ENCODE measurements at places on chromosomes 5 and 9.

- no peak for DNase-seq
Observed at GRCh38 chr5:72503888-72504491, 3.2 kb downstream of the ZNF366 start.

- DNase-seq = no peak
Observed at GRCh38 chr5:24630918-24631317, 13.9 kb downstream of the CDH10 start.

GRCh38 chr5:74031536-74031935 lies 405.5 kb downstream of the ARHGEF28 start:
- no peak for DNase-seq

GRCh38 chr5:78008356-78008967 lies 232.3 kb upstream of the TBCA start:
- peak; percentile 29 for DNase-seq

- peak; percentile 75 for DNase-seq
Observed at GRCh38 chr5:174951151-174951780, 226.9 kb downstream of the MSX2 start.

- peak; percentile 90 for DNase-seq
Observed at GRCh38 chr9:6007058-6007769, 8.2 kb downstream of the RANBP6 start.

DNA sequence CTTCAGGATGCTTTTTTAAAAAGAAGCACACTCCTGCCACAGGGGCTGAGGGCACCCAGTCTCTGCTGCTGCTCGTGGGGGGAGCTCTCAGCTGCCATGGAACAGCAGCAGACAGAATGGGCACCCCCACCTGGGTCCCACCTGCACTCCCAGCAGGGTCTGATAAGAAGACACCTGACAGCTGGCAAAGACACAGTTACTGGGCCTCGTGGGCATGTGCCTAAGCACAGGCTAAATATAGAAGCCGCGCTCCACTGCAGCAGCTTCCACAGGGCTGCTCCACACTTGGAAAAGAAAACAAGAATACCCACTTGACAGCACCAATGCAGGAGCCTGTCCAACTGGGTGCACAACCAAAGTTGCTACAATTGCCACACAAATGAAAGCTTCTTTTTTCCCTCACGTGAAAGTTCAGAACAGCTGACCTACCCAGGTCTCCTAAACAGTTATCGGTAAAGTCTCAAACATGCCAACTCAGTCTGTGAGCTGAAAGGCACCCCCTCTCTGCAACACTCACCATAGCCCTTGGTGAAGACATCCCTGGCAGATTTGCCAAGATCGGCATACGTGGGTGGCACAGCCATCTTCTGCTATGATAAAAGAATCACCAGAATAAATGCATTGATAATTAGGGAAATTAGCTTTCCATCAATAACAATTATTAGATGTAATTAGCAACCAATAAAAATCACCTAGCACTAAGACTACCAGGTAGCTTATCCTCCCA lies 12.2 kb downstream of the VDAC1 start:
- DNase-seq = no peak

- no peak for DNase-seq
Observed at GRCh38 chr9:16386827-16387077, 483.7 kb downstream of the BNC2 start.

GRCh38 chr5:103587185-103587748 lies 24.7 kb upstream of the NUDT12 start:
- no peak for DNase-seq

GRCh38 chr9:83304686-83305085 lies 233.5 kb downstream of the FRMD3 start:
- DNase-seq = no peak

DNA sequence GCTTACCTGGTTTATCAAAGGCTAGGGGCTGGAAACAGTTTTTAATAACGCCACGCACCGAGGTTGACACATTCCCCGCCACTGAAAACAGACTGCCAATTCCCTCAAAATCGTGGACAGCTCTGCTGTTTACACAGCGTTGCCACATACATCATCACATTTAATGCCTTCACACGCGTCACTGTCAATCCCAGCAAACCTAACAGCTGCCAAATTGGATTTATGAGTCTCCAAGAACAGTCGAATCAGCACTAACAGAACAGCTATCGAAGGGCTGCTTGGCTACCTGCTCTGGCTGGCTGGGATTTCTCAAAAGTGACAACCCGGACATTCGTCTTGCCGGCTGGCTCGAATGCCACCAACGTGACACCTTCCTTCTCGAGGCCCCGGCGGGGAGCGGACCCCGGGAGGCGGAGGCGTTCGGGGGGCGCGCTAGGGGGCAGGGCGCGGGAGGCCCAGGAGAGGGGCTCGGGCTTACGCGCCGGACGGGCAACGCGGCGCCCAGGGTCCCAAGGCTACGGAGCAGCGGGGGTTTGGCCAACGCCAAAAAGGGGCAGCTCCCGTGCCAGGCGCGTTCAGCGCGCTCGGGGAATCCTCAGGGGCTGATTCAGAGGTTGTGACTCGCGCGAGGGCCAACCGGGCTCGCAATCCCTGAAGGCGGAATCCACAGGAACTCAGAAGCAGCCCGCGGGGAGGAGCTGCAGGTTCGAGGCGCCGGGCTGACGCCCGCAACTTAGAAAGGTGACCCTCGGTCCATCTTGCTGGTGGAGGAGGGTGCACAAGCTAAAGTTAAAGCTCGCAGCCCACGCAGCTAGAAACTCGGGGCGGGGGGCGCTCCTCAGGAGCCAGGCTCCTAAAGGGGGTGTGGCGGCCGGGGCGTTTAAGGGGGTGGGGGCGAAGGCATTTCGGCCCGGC lies 1.2 kb downstream of the CDC14B start:
- peak; percentile 20 for DNase-seq

GRCh38 chr5:87570366-87570765 lies 157.6 kb upstream of the CCNH start:
- DNase-seq = no peak

DNA sequence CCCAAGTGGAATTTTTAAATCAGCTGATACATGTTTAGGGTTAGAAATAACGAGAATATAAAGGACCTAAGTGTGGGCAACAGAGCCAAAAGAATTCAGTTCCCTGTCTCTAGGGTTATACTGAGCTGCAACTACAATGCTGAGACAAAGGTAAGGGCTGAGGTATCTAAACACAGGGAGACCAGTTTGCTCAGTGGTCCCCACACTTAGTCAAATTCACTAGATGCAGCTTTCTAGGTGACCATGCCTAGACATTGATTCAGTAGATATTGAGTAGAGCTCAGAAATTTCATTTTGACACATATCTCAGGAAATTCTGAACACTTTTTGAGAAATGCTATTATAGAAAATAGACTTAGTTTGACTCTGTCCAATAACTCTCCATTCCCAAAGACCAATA lies 84.8 kb downstream of the PPP2R2B start:
- DNase-seq = no peak

All from Calu3 (cell line).